ENCODE measurements at places on chromosomes 6 and 20.

DNA sequence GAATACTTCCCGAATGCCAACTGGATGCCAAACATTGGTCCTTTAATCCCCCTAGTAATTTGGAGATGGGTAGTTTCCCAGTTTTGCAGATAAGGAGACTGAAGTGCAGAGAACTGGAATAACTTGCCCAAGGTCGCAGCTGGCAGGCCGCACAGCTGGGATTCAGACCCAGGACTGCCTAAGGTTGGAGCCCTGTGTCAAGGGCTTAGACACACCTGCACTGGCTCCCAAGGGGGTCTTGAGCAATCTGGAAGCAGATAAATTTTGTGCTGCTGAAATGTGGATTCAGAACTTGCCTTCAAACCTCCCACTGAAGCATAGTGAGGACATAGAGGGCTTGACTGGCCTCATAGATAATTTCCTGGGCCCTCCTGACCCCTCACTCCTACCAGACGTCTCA, 30.5 kb downstream of the FOXP4 start:
- DNase-seq, result no peak

DNA sequence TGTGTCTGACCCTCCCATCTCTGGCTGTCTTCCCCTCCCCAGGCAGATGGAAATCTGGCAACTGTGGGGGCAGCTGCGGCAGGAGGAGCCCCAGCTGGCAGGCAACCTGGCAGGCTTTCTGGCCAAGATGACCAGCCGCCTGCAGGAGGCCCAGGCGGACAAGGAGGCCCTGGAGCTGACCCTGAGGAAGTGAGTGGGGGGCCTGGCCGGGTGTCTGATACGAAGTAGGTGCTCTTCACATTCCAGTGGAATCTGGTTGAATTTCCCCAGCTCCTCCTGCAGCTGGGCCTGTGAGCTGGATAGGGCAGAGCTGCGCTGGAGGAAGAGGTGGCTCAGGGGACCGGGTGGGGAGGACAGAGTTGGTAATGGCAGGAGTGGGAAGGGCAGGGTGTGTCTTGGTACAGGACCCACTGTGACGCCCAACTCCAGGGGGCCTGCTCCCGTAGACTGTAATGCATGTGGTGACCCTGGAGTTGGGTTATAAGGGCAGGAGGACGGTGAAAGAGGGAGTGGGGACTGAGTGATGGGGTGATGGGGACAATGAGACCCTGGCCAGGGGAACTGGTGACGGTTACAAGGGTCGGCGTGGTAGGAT, 19.7 kb downstream of the RAB44 start:
- no peak for DNase-seq

DNA sequence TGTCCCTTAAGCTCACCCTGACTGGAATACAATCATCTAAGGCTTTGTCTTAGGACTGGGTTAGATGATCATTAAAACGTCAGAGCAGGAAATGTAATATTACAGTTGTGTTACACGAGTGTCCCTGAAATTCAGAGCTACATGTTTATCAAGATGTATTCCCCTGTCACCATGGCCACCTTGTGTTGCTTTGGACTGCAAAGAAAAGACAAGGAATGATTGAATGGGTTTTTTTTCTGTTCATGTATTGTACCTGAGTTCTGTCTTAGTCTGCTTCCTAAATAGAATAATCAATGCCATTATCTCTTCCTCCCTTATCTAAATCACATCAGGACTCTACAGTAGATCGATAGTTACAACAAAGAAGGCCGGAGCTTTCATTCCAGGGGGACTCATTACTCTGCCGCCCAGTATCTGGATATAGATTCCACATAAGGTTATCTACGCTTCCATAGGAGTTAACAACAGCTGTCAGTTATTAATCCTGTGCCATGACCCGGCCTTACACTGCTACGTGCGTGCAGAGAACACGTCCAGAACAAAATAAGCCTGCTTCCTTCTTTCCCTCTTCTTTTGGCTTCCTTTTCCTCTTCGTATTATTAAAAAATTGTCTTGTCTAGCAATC, 274.1 kb upstream of the SASH1 start:
- DNase-seq, result no peak

- DNase-seq, result no peak
Measured at GRCh38 chr6:116389357-116389756, 18.6 kb downstream of the DSE start.

- peak; percentile 41 for DNase-seq
Measured at GRCh38 chr20:53847139-53847836, 223.1 kb downstream of the BCAS1 start.

DNA sequence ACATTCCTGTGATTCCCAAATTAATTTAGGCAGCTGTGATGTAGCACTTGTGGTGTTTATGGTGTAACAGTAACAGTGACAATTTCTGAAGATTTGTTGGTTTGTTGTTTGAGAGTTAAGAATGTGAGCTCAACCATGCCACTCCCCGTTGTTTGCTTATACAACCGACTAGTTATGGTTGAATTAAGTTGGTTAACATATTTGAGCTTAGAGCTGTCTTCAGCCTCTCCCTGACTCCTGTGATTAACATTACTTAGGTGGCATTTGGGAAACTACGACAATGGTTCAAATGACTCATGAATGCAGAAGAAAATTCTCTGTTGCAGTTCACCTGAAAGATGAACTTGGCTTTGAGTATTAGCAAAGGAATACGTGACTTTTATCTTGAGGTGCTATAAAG, 35.9 kb upstream of the PRL start:
- no peak for DNase-seq

DNA sequence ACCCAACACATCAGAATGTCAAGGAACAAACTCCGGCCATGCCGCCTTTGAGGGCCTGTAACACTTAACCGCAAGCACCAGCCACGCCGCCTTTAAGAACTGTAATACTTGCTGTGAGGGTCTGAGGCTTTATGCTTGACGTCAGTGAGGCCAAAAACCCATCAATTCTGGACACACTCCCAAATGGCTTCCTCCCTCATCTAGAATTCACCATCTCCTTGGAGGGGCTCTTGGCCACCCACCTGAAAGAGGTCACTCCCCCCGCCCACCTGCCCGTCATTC, 10.4 kb upstream of the PXDC1 start:
- DNase-seq, result no peak

DNA sequence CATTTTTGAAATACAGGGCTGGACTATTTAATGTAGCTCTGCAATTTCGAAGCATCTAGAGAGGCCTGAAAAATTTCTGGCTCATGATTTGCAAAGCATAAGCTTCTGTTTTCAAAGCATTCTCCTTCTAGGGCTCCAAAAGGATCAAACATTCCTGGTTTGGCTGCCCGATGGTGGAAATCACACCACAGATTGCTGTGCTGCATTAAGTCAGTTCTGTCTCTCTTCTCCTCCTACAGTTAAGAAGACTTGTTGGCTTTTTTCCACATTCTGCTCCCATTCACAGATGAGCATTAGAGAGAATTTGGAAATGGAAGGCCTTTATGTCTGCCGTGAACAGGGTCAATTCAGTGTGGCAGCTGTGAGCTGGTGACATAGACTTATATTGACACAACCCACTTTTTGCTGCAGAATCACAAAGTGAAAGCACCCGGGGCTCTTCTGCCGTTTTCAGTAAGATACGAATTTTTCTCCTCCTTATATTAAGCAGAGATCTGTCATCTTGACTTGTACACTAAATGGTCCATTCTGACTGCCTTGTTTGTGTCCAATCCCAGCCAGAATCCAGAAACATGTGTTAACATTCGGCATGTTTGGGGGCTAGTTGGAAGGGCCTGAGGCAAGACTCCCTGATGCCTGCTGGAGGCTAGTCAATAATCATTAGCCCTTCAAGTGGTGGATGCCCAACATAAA, 330.8 kb upstream of the DEFB112 start:
- no peak for DNase-seq

DNA sequence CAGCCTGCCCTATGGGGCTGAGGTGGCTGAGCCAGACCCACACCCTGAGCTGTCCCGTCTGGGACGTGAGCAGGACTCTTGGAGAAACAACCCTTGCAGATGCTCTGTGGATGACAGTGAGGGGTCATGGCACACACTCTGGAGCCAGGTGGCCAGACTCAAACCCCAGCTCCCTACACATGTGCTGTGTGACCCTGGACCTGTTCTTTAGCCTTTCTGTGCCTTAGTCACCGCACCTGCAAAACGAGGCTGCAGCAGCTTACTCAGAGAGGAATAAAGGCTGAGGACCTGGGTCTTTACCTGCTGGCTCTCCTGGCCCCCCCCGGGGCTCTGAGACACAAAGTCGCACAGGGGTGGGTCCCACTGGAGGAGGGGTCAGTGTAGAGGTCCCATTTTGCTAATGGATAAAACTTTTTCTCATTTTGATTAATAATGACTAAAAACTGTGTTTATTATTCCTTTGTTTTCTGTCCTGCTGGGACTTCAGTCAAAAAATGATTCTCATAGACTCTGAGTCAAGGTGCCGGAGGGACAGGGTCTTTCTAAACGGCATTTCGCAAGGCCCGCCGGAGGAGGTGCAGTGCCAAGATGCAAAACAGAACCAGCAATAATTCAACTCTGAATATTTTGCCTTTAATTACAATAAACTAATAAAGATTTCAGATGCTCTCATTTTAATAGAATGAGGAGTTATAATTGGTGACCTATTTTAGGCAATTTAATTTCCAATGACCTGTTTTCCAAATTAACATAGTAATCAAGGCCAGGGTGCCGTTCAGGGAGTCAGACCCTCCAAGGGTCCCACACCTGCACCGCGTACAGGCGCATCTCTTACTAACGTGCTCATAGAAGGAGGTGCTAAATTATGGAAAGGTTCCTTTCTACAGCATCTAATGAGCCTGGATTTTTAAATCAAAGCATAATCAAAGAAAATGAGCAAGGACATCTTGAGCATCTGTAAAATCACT, 62.4 kb downstream of the YTHDF1 start:
- DNase-seq, result no peak

- DNase-seq, result no peak
Measured at GRCh38 chr6:148770408-148771211, 23.8 kb downstream of the UST start.

GRCh38 chr20:19807191-19807945, 49.3 kb downstream of the RIN2 start:
- DNase-seq, result no peak

- peak; percentile 35 for DNase-seq
Measured at GRCh38 chr6:2387445-2387844, 142.0 kb upstream of the GMDS start.

- DNase-seq, result no peak
Measured at GRCh38 chr20:11850901-11851300, 66.8 kb upstream of the BTBD3 start.

DNA sequence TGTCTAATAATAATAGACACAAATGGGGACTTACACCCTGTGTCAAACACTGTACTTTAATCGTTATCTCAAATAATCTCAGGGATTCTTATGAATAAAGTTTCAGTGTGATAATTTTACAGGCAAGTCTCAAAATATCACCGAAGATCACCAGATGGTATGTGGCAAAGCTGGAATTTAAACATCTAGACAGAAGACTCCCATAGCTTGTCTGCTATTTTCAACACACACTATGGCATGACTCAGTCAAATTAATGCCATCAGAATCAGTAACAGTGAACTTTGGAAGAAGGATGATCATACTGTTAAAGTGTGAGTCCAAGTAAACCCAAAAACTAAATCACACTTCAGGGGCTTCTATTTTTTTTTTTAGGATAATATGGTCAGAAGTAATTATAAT, 867.6 kb upstream of the FLRT3 start:
- DNase-seq, result no peak

DNA sequence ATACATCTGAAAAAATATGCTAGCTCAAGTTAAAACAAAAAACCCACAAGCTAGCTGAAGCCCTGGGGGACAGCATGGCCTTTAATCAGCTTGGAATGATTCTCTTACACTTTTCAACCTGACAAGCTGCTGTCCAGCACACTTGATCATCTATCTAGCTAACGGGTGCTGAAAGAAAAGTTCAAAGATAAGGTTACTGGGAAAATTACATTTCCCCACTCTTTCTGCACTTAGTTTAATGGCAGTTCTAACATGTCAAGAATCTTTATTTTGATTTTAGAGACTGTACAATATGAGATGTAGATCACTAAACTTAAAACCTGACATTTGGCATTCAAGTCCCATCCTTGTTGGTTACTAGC, 53.4 kb downstream of the STK4 start:
- no peak for DNase-seq

DNA sequence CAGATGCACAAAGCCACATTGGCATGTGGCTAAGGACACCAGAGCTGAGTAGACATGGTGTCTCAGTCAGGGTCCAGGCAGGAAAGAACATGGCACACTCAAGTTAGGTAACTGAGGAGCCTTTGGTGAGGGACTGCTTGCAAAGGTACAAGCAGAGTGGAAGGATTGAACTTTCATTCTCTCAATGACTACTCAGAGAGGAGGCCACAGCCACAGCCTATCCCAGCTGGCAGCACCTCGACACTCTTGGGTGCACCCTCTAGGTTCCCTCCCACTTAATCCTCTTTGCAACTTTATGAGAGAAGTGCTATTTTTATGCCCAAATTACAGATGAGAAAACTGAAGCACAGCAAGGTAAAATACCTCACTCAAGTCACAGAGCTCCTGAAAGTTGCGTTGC, 73.4 kb downstream of the ISM1 start:
- no peak for DNase-seq

DNA sequence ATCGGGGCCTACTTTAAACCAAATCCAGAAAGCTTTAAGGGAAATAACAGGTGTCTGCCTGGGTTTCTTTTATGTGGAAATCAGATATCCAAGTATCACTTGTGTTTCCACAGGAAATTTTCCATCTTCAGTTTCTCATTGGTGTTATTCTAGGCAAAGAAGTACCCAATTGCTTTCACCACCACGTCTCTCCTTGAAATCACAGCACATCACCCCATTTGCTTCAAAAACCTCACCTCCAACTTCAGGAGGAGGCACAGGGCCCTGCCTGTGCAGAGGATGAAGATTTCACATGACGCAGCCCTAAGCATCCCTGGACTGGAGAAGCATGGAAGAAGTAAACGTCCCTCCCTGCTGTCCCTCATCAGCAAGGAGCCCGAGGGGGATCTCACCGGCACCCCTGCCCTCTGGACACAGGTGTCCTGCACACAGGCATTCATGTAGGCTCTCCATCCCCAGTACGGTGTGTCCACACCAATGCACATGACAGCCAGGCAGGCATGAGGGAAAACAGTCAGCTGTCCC, 182.3 kb downstream of the TBXT start:
- no peak for DNase-seq

DNA sequence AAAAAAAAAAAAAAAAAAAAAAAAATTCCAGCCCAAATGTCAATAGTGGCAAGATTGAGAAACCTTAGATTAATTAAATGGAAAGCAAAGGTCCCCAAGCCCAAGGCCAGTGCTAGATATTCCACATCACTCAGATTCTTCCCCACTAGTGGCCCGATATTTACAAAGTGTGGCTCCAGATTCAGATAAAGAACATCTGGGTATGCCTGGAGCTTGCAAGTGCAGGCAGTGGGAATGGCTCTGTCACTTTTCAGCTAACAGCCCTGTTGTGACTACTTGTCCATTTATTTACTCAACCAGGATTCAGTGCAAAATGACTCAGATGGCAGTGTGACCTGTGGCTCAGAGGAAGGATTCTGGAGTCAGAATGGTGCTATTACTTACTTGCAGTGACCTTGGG, 8.2 kb upstream of the KCNB1 start:
- DNase-seq, result no peak

- DNase-seq, result no peak
Measured at GRCh38 chr6:134503585-134504281, 185.8 kb upstream of the SGK1 start.

- DNase-seq, result no peak
Measured at GRCh38 chr6:32759669-32760068, 3.7 kb downstream of the HLA-DQB2 start.

- DNase-seq, result no peak
Measured at GRCh38 chr20:1346315-1346969, 17.5 kb upstream of the SDCBP2 start.

GRCh38 chr6:44560458-44561059, 173.1 kb downstream of the CDC5L start:
- DNase-seq, result no peak

GRCh38 chr20:15296422-15296821, 959.0 kb upstream of the FLRT3 start:
- DNase-seq, result no peak
